ENCODE measurements at places on chromosomes 12 and 14. TPM values are rescaled to one million over a fixed set of nuclear protein-coding genes. Genes with fewer than 3 reads are reported as not detected.
A peak's percentile ranks its signal among the peaks of the same experiment; 100 is the strongest.

DNA sequence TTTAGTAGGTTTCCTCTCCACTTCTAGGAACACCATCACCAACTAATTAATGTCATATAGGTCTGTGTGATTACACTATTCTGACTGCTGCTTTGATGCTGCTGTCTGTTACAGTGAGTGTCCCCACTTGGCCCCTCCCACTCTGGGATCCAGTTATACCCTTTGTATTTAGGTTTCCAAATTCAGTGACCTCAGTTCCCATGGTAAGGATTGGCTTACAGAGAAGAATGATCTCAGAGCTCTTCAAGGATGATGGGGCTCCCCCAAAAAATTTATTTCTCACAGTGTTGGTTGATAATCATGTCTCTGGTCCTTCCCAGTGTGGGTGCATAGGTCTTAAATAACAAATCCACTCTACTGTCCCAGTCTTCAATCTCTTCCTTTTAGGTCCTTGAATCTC is 210.0 kb upstream of the MYL2 start:
- no peak for DNase-seq

GRCh38 chr12:68507657-68508056 is 103.0 kb upstream of the RAP1B start:
- DNase-seq = no peak

SRGAP1 gene
- total RNA-seq = 2.6 TPM

- DNase-seq = no peak
These were observed 7.7 kb downstream of the GATC start for GRCh38 chr12:120453977-120454376.

DNA sequence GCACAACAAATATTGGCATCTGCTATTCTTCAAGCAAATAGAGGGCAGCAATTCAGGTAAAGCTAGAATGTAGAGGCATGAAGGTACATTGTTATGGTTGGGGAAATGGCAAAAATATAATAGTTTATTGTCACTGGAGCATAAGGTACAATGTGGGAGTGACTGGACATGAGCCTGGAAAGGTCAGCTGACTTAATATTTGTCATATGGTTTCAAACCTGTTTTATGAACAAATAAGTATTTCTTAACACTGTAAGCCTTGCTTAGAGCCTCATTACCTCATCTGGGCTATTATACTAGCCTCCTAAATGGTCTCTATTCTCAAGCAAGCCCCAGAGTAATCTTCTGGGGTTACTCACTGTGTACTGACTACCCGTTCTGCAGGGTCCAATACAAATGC is 33.7 kb downstream of the FAM177A1 start:
- DNase-seq = no peak

DNA sequence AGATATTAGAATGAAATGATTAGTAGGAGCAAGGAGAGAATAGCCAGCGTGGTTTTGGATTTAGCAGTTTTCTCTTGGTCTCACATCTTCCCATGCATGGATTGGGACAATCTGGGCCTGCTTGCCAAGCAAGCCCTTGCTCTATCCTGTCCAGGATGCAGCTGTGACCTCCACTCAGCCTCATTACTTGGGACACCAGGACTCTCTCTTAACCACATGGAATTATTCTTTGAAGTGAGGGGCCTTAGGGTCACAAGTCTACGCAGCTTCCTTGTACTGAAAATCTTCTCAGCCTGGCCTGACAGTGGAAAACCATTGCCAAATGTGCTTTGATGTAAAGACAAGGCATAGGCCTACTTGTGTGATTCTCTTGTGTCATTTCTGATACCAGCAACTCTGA is 28.0 kb upstream of the DCN start:
- no peak for DNase-seq

SYNDIG1L gene
- total RNA-seq = 0.22 TPM

GRCh38 chr14:98913967-98914650 is 357.9 kb downstream of the BCL11B start:
- DNase-seq = no peak

- no peak for DNase-seq
These were observed 1151.0 kb downstream of the BCL11B start for GRCh38 chr14:98120831-98121464.

TBC1D30 gene
- 0.47 TPM for total RNA-seq

IGF1 gene
- 6.4 TPM for total RNA-seq

TESPA1 gene
- total RNA-seq = 0.55 TPM

GZMB gene
- 0.40 TPM for total RNA-seq

DNA sequence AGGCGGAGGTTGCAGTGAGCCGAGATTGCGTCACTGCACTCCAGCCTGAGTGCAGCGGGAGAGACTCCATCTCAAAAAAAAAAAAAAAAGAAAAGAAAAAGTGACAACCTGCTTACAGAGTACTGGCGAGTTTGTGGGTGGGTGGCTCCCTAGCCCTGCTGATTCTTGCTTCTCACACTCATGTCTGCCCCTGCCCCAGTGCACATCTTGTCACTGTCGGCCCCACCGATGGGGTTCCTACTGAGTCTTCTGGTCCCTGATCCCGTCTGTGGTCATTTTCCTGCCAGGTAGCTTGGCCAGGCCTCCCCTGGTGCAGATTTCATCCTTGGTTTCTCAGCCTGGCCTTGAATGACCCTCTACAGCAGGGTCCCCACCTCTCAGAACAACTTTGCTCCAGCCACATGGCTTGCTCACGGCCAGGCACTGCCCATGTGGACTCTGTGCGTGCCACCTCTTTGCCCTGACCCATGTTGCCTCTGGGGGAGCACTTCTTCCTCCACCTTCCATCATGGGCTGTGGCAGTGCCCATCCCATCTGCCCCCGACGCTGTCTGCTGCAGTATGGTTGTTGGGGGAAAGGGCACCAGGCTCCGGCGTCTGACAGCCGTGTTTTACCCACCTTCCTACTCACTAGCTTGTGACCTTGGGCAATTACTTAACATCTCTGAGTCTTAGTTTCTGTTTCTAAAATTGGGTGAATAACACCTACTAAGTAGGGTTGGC is 2.1 kb upstream of the PTPN6 start:
- DNase-seq = peak; percentile 24

GRIP1 gene
- 7.7 TPM for total RNA-seq

RNFT2 gene
- 0.45 TPM for total RNA-seq

All from left ventricle myocardium superior (tissue), 1 donor.